ENCODE measurements at places on chromosomes 5 and 9.

DNA sequence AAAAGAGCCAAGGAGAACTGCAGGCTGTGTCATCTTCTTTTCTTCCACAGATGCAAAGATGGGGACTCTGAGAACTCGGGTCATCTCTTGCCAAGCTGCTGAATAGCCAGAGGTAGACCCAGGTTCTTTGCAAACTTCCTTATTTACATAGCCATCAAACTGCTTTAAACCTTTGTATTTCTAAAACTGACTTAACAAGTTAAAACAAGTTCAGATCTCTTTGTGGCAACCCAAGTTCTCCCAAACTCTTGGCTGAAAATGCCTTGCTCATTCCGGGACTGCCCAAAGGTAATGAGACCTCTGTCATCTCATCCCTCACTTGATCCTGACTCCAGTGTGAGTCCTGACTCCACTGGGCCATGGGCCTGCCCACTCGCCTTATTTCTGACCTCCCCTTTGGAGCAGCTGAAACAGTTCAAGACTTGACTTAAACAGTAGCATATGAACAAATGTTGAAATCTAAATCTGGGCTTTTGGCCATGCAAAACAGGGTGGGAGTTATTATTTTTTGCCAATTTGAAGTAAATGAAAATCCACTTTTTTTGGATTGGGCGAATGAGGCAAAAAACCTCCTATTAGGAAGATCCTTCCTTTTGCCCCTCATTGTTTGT is 50.6 kb downstream of the FBXL7 start:
- DNase-seq = no peak

DNA sequence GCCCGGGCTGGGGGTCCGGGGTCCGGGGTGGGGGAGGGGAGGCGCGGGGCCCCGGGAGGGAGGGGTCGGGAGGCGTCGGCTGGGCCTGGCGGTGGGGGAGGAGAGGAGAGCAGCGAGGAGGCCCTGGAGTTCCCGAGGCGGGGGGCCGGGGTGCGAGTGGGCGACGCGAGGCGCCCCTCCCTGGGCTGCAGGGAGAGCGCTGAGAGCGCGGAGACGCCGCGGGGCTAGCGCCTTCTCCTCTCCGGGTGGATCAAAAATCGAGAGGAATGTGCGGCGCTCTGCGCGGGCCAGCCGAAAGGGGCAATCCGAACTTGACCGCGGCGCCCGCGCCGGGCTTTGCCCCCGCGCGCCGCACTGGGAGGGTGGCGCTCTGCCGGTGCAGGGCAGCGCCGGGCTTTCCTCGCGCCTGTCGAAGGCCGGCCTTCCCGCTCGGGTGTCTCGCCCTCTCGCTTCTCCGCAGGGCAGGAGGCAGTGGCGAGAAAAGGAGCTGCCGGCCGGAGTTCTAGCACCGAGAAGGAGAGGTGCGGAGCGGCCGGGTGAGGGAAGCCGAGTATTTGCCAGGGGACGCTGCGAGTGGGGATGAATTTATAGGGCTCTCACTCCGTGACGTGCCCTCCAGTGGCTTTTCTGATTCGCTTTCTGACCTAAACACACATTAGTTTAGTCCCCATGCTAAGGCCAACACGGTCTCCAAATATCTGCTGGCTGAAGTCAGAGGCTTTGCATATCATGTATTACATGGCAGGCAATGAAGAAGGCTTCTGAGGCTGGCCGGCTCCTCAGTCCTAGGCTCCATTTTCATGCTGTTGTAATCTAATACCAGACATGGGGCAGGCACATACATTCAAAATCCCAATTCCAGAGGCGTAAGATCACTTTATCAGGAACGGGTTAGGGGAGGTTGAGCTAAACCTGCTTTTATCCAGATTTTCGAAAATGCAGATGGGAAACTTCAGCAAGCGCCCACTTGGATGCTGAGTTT is 503 bp upstream of the GDNF start:
- no peak for DNase-seq

- DNase-seq = no peak
Measured at GRCh38 chr9:373759-374206, 159.1 kb downstream of the DOCK8 start.

DNA sequence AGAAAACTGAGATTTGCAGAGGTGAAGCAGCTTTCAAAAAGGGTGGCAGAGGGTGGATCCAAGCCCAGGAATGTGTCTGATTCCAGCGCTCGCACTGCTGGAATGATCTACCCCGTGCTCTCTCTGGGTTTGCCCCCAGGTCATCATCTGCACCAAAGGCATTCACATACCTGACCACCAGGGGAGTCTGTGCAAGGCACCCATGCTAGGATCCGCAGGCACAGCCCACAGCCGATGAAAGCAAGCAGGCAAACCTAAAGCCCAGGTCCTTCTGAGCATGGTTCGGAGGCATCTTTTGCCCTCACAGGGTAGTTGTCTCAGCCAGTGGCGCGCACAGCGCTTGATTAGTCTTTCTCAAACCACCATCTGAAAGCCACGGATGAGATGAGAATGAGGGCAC is 56.6 kb downstream of the TEK start:
- no peak for DNase-seq

- DNase-seq = no peak
Measured at GRCh38 chr5:116521173-116521872, 53.3 kb downstream of the SEMA6A start.

DNA sequence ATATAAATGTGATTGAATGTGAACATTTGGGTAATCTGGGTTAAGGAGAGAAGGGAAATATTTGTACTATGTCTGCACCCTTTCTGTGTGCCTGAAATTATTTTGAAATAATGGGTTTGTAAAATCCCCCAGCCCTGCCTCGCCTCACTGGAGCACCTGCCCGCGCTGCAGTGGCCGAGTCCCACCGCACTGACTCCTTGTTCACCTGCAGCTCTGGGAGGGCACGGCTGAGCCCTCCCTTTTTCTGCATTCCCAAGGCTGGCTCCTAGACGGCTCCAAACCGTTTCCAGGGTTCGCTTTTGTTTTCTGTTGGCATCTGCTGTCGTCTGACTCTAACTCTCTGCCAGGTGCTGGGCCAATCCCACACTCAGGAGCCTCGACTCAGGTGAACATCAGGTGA is 17.6 kb upstream of the PPP1R26 start:
- no peak for DNase-seq

DNA sequence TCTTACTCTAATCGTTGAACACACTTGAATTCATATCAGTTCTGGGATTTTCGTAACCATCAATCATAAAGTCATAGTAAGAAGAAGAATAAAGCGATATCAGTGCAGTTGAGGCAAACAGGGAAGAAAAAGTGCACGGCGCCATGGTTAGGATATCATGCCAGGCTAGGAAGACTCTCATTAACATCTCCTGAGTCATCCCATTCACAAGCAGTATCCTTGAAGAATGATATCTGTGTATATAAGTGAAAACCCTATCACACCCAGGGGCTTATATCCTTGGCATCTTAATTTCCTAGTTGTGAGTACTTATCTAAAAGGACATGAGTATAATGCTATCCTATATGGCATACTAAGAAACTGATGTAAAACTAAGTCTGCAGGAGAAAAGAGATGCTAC is 38.6 kb downstream of the NFIB start:
- no peak for DNase-seq

DNA sequence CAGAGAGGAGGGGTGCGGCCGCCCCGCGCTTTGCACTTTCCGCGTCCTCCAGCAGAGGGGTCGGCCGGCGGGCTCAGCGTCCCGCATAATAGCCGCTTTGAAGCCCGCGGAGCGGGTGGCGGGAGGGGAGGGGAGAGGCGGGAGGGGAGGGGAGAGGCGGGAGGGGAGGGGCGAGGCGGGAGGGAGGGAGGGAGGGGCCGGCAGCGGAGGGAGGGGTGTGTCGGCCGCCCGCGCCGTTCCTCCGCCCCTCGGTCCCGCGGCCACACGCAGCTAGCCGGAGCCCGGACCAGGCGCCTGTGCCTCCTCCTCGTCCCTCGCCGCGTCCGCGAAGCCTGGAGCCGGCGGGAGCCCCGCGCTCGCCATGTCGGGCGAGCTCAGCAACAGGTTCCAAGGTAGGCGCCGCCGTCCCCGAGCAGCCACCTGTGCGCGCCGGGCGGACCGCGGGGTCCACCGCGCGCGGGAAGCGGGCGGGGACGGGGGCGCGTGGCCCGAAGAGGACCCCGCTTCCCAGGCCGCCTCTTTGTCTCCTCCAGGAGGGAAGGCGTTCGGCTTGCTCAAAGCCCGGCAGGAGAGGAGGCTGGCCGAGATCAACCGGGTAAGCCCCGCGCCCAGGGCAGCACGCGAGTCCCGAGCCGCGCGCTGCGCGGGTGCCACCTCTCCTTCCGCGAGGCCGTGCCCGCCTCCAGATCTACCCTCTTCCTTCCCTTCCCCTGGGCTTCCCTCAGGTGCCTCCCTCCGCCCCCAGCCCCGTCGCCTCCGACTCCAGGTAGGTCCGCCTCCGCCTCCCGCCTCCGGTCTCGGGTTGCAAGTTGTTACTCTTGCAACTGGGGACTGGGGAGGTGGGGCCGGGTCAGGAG is at the start of gene AIF1L:
AIF1L (plus strand) TSS at position 263 of the 857 bp plus-strand sequence; CDS start at position 362, 99 bp downstream.
- DNase-seq = no peak

- no peak for DNase-seq
Measured at GRCh38 chr9:2618289-2618688, 3.3 kb upstream of the VLDLR start.

GRCh38 chr5:143133721-143134120 is 269.8 kb downstream of the NR3C1 start:
- DNase-seq = no peak

DNA sequence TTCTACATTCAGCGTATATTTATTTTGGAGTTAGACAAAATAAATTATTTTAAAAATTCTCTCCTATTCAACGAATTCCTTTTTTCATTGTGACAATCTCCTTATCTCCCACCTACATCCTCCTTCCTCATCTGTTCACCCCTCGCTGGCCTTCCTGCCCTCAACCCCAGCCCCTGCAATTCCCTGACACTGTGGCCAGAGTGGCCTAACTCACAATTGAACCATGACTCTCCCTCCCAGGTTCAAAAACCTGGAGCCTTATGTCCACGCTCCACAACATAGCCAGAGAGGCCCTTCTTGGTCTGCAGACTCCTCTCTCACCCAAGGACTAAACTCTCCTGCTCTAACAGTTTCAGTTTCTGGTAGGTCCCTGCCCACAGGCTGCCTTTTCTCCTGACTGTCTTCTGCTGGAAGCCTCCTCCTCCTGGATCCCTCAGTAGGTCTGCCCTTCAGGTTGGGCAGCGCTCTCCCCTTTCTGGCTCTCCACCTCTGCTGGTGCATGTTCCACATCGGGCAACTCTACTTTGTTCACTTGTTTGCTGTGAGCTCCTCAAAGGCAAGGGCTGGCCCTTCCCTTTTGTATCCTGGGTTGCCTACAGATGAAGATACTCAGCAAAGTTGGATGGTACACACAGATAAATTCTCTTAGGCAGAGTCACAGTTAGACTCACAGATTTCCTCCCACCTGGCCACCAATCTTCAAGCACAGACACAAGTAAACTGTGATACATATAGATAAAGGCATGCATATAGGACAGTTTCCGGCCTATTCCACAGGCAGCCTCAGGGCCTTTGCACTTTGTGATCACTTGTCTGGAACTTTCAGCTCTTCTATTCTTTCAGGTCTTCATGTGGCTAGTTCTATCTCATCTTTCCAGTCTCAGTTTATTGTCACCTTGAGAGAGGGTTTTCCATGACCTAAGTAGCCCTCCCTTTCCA is 19.8 kb upstream of the MYORG start:
- no peak for DNase-seq

DNA sequence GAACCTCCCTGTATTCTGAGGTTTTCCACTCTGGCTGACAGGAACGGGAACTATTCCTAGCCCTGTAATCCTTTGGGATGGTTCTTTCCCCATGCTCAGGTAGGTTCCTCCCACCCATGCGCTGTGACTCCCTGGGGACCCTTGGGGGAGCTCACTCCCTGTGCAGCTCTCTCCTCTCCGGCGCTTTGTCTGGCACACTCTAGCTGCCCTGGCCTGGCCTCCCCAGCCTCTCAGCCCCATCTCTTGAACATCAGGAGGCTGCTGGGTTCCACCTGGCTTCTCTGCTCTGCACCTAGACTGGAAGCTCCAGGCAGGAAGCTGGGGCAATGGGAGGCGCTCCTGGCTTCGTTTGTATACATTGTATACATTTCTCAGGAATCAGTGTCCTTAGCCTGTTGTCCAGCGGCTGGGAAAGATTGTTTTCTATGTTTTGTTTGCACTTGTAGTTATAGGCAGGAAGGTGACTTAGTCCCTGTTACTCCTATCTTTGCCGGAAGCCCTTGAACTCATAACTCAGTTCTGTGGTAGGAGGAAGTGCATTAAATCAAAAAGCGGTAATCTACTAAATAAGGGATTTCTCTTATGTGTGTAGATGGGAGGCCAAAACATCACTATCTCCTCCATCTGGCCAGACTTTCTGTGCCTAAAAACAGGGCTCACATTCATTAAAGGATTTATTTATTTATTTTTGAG is 20.4 kb downstream of the SLC25A25 start:
- no peak for DNase-seq

DNA sequence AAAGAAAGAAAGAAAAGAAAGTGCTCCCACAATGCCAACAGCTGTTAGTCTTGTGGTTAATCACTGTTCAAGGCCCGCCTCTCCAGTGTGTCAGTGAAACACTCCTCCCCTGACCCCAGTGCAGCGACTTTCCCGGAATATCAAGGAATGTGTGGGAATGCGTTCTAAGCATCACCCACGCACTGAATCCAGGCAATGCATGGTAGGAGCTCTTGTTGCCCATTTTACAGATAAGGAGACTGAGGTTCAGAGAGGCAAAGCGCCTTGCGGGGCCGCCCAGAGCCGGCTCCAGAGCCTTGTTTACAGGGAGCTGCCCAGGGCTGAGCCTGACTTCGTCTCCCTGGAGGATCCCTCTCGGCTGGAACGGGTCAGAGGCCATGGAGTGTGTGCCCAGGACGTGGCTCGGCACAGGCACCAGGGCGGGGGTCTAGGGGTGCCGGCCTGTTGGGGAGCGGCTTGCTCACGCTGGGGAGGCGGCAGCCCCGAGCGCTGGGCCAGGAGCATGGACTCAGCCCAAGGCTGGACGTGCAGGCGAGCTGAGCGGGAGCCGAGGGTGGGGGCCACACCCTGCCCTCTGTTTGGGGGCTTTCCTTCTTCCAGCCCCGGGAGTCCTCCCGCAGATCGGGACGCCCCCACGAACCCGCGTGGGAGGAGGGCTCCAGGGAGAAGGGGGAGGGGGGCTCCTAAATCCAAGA is 823 bp downstream of the ST6GALNAC6 start:
- DNase-seq = no peak

GRCh38 chr9:129312251-129313122 is 134.4 kb upstream of the IER5L start:
- no peak for DNase-seq

- DNase-seq = no peak
Measured at GRCh38 chr5:88746438-88746882, 136.5 kb downstream of the MEF2C start.

- DNase-seq = no peak
Measured at GRCh38 chr5:170601619-170602018, 97.8 kb downstream of the KCNIP1 start.

- DNase-seq = no peak
Measured at GRCh38 chr9:120583958-120584369, 4.0 kb upstream of the CDK5RAP2 start.

DNA sequence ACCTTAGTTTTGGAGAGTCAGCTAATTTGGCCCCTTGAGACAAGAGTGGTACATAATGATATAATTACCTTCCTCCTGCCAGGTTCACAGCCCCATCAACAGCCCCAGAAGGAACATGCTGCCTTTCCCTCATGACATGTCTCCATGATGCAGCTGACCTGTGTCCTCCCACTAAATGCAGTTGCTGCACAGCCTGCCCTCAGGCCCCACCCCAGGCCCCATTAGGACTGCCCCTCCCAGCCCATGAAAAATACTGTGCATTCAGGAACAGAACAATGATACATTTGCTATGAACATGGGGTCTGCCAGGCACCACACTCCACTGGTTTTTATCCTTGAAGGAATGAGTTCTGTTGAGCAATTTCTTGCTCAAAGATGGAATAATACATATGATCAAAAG is 176.4 kb downstream of the C5orf15 start:
- no peak for DNase-seq
